Activated CD4-positive, alpha-beta T cell treated with anti-CD3 and anti-CD28 coated beads, Interleukin-2, amount 10 ng/mL, durations not matched to agents 7 days and 5 days (primary cell): ENCODE measurements at places on chromosomes 16 and 17.

DNA sequence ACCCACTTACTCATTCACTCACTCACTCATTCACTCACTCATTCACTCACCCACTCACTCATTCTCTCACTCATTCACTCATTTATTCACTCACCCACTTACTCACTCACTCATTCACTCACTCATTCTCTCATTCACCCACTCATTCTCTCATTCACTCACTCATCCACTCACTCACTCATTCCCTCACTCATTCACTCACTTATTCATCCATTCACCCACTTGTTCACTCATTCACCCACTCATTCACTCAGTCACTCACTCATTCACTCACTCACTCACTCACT lies 7.6 kb upstream of the CPSF4L start:
- DNase-seq, result no peak

DNA sequence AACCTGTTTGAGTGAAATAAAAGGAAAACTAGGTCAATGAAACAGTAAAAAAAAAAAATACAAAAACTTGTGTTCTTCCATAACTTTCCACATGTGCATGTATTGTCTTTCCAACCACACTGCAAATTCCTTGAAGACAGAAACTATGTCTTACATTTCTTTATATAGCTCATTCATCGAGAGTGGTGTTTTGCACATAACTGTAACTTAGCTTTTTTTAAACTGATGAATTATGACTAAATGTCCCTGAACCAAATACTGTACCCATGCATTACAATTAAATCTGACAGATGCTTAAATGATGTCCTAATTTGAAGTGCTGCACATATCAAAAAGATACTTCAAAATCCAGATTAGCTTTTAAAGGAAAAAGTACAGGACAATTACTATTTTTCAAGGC lies 50.1 kb downstream of the BRIP1 start:
- no peak for DNase-seq

DNA sequence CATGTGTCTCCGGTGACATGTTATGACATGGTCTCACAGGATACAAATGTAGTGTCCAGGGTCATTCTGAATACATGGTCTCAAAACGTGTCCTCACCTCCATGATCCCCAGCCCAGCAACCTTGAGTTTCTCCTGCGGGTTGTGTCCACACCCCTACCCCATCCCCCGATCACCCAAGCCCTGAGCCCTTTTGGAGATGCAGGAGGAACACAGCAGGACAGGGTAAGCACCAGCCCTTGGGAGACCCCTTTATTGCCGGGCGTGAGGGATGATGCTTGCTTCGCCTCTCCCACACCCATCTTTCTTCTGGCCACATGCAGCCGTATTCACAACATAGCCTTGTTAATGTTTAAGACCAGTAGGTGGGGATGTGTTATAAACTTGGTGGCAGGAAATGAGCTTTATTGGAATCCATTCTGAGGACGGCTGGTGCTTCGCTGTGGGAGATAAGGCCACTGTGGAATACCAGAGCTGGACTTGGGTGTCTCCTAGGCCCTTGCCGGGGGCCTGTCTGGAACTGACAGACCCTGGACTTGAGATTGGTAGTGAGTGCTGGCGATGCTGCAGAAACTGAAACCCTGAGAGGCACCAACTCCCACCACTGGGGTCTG lies 5.5 kb downstream of the TMEM132E start:
- DNase-seq, result no peak

GRCh38 chr17:67217446-67217845 lies 27.6 kb downstream of the HELZ start:
- DNase-seq, result no peak

DNA sequence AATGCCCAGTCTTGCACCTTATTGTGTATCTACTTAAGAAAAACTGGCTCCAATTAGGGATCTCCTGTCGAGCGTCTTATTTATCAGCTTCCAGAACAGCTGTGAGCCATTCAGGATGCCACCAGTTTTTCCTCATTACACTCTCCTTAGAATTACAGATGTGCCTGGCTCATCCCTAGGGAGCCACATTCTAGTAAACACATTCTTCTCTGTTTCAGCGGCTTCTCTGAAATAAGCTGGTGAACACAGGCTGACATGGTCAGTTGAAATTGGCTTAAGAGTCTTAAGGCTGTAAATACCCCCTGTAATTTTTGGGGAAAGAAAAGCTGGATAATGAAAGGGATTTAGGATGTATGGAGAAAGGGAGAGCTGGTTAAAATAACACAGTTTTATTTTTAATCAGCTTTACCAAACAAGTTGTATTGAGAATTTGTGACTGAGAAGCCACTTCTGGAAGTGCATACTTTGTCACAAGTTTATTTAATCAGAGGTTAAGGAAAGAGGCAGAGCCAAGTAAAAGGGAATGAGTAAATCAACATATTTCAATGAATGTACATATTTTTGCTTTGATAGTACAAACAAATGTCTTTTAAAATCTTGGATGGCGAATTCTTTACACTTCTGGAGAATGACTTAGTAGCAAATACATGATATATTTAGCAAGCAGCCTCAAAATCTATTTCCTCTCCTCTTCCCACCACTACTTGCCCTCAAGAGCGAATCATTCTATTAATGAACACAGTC lies 562.0 kb upstream of the GOT2 start:
- no peak for DNase-seq

GRCh38 chr16:88830258-88830657 lies 18.5 kb upstream of the APRT start:
- no peak for DNase-seq

GRCh38 chr16:85168732-85169256 lies 56.5 kb upstream of the CIBAR2 start:
- DNase-seq, result no peak

GRCh38 chr16:29891525-29892457 lies 7.6 kb downstream of the SEZ6L2 start:
- DNase-seq, result no peak

DNA sequence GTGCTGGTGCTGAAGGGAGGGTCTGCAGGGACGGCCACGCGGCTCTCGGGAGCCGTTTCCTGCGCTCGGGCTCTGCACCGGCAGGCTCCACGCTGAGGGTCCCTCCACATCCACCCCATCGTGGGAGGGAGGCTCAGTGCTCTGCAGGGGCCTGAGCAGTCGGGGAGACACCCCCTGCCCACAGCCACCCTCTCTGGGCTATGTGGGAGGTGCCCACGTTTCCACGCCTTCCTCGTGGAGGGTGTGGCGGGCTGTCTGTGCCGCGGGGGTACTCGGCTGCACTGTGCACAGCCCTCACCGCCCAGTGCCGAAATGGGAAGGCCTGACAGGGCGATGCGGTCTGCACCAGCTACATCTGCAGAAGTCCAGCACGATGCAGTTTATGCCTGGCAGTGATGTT lies 25.5 kb upstream of the ZNF750 start:
- DNase-seq, result no peak

GRCh38 chr17:61490540-61490975 lies 38.3 kb downstream of the TBX4 start:
- no peak for DNase-seq

GRCh38 chr16:20763461-20764232 lies at the start of gene ACSM3:
ACSM3 (plus strand) TSS chr16:20764014; CDS start chr16:20770035, 6,021 bp downstream.
- peak; percentile 79 for DNase-seq

GRCh38 chr17:55883149-55883548 lies 132.3 kb downstream of the PCTP start:
- no peak for DNase-seq

DNA sequence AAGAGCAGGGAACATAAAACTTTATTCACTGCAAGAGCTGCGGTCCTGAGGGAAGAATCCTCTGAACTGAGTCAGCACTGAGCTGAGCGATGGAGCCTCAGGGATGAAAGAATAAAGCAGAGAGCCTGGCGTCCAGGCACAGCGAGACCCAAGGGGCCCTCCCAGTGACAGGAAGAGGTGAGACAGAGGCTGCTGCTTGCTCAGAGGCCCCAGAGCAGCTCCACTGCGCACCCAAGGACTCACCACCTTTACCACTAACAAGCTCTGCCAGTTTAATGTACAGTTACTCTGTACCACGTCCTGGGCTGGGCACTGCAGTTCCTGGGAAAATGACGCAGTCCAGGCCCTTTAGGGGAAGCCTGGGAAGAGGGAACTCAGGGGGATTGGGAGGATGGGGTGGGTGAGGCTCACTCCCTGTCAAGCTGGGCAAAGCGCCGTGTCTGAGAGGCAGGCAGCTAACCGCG lies 5.6 kb downstream of the GFAP start:
- DNase-seq, result no peak

GRCh38 chr17:21132428-21132827 lies 5.7 kb downstream of the DHRS7B start:
- DNase-seq, result no peak

DNA sequence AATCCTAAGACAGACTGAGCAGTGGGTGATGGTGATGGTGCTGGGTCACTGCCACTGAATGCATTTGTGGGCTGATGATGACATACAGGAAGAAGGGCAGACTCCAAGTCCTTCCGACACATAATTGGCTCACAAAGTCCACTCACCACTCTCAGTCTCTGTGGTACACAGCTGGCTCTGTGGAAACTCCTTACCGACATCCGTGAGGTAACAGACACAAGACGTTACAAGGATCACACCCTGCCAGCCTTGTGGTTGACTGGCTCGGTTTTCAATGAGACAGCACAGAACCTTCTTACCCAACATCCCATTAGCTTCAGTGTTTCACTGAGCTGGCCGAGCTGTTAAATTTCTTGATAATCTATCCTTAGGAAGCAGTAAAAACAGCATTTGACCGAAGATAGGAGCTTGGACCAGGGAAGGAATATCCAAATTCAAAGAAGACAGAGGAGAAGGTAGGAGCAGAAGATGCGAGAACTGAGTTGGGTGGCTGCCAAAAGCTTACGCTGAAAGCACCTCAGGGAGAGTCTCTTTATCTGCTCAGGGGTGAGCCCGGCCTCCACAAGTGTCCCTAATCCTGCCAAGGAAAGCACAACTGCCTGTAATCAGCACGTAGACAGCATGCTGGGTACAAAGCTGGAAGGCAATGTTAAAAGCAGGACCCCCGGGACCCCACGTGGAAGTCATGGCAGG lies 5.5 kb upstream of the MXRA7 start:
- DNase-seq, result peak; percentile 67

DNA sequence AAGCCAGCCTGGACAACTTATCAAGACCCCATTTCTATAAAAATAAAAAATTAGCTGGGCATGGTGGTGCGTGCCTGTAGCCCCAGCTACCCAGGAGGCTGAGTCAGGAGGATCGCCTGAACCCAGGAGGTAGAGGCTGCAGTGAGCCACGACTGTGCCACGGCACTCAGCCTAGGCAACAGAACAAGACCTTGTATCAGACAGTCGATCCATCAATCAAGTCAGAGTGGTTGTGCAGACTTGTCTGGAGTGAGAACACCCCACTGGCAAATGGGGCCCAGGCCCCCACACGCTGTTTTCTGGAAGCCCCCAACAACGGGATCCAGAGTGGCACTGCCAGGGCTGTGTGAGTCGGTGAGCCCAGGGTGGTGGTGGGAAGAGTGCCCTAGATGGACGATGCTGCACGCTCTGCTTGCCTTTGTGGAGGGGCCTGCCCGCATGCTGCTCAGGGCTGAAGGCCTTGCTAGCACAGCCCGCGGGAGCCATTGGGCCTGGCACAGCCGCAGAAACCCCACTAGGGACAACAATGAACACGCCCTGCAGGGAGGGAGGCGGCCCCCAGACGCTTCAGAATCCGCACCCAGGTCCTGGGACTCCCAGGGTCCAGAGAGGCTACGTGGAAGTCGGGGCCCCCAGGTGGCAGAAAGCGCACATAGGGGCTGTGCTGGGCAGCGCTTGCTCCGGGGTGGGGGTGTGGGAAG lies 80.1 kb upstream of the GNG13 start:
- DNase-seq, result no peak

DNA sequence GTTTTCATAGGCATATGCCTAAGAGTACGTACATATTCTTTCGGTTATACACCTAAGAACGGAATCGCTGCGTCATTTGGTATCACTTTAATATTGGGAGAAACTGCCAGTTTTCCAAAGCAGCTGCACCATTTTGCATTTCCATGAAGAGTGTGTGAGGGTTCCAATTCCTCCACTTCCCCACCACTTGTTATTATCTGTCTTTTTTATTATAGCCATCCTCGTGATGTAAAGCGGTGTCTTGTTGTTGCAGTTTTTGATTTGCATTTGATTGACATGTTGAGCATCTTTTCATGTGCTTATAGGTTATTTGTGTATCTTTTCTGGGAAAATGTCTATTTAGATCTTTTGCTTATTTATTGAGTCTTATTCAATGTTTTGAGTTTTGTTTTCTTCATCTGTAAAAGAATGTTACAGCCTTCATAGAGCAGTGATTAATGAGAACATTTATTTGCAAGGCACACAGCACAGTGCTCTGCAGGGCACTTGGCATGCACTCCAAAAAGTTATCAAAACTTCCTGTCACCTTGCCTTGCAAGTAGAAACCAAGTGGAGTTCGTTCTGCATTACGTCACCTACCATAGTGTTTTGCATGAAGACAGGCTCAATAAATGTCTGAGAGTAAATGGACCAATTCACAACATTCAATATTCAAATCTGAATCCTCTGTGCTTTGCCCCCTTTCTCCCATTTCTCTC lies 26.6 kb upstream of the ST6GALNAC1 start:
- DNase-seq, result peak; percentile 44

DNA sequence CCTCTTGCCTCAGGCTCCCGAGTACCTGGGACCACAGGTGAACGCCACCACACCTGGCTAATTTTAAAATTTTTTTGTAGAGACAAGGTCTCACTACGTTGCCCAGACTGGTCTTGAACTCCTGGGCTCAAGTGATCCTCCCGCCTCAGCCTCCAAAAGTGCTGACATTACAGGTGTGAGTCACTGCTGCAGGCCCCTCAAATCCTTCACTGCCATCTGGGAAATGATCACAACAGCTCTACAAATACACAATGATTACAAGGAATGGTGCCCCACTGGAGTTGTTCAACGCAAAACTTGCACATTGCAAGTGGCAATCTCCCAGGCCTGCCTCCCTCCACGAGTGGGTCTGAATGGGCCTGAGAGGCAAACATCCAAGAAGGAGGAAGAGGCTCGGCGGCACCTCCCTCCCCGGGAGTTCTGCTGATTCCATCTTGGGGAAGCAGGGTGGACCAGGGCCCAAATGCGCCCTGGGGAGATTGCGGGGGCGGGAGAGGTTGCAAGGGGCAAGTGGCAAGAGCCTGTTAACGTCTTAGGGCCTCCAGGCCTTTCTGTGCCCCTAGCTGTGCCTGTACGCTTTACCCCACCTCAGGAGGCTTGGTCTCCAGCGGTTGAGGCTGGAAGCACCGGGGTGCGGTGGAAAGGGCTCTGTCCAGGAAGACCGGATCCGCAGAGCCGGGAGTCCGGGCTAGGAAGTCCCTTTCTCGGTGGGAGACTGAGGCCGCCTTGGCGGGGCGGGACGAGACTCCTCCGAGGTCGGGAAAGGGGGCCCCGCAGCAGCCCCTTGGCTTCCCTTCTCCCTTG lies 656 bp upstream of the IGFBP4 start:
- no peak for DNase-seq

DNA sequence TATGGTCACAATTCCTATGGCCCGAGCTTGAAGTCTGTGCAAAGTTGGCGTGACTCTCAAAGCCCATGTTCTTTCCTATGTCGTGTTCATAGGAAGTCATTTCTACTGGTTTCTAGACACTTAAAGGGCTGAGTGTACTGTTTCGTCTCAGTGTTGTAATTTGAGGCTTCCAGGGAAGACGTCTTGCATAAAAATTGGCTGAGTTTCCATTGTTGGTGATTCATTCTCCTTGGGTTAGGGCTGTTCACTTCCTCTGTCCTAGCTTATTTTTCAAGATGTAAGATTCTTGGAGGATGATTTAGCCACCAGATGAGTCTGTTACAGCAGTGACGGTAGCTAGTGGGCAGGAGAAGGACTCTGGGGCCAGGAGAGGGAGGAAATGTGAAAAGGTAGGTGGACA lies 43.1 kb downstream of the PIK3R5 start:
- no peak for DNase-seq
